ENCODE measurements at places on chromosomes 7 and 10. TPM values are rescaled to one million over a fixed set of nuclear protein-coding genes. Genes with fewer than 3 reads are reported as not detected.

GRCh38 chr10:76023007-76023406, 591.6 kb downstream of the LRMDA start:
- no peak for DNase-seq

DNA sequence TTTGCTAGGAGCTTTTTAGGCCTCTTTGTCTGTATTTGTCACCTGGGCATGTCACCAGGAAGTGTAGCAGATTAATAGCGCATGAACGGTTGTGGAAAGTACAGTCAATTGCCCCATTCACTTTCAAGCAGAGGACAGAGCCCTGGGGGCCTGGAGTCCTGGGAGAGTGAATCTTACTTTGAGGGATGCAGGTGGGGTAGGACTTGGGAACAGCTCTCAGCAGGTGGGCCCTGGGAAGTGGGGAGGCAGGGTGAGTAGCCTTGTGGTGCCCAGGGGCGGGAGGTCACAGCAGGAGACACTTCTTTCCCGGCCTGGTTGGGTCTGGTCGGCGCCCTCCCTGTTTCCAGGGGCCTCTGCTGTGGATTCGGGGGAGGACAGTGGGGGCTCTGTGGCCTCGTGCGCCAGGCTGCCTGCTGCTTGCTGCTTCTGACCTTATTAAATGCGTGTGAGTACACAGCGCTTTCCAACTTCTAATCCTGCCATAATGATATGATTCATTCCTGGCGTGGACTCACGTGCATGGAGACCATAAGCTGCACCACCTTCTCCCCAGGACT, 51.6 kb upstream of the AQP1 start:
- DNase-seq: no peak

Gene OR2A1
- not detected for total RNA-seq

Gene SP4
- 13.2 TPM for total RNA-seq

Gene BMPR1A
- total RNA-seq: 27.7 TPM

- no peak for DNase-seq
Observed at GRCh38 chr7:8159595-8159994, 102.4 kb downstream of the ICA1 start.
